ENCODE measurements at places on chromosomes 7 and 10.

DNA sequence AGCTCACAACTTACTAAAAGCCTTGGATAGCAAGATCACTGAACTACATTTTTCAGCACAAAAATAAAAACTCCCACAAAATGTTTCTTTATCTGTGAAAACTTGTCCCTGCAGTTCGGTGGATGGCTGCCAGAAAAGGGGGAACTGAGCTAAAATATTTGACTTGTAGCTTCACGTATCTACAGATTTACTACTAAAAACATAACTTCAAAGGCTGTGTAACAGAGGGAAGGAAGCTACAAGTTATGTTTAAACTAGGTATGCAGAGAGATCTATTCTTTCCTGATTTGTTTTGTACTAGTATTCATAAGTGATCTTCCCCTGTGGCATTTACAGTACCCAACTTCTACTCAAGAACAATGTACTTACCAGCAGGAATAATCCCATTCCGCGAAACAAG lies 25.1 kb downstream of the SGCE start:
- no peak for DNase-seq

DNA sequence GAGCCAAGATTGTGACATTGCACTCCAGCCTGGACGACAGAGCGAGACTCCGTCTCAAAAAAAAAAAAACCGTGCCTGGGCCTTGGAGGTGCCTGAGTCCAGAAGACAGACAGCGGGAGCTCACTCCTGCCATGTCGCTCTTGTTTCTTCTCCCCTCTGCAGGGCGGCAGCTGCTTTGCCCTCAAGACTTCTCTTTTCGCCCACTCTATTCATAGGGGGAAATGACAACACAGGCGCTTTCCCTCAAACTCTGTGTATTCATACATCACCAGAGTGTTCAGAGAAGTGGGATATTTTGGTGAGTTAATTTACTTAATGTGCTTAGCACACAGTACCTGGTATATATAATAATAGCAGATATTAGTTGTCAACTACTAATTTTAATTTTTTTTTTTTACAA lies 44.5 kb downstream of the FOXK1 start:
- DNase-seq = no peak

- no peak for DNase-seq
Measured at GRCh38 chr7:158186406-158186805, 401.2 kb downstream of the PTPRN2 start.

- no peak for DNase-seq
Measured at GRCh38 chr7:13099154-13099795, 411.8 kb downstream of the ARL4A start.

- DNase-seq = peak; percentile 32
Measured at GRCh38 chr7:158811461-158811860, 17.8 kb downstream of the ESYT2 start.

DNA sequence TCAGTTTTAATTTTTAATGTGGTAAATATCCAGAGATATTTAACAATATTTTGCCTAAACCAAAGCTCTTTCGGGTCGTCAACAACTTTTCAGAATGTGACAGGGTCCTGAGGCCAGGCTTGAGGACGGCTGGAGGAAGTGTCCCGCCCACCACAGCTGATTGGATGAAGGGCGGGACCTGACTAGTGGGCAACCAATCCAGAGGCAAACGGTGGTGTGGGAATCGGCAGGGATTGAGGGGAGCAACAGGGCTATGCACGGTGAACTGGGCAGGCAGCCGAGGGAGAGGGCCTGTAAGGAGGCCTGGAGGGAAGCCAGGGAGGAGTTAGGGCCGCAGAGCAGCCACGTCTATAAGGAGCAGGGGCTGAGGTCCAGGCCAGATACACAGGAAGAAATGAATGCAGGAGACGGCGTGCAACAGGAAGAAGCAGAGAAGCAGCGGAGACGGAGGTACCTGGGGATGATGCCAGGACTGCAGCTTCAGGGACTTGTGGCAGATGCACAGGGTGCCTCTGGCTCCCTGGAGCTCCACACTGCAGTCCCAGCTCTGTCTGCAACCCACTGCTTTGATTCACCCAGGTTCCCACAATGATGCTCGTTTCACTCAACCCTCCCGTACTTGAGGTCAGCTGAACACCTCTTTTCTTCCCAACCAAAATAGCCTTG lies 46.1 kb upstream of the ZMIZ1 start:
- DNase-seq = peak; percentile 13

DNA sequence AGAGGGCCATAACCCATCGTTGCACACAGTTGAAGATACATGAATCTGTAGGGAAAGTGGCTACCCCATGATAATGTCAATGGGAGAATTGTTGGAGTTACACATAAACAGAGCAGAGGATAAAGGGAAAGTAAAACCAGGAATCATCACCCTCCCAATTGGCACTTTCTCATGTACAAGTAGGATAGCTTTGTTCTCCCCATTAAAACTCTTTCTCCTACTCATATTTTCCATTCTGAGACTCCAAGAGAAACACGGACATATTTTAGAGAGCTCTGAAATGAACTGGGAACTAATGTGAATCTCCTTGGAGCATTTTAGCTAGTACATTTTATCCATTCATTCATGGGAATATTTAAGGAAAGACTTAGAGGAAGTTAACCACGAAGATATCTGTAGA lies 17.2 kb upstream of the LRRC17 start:
- no peak for DNase-seq

- DNase-seq = peak; percentile 74
Measured at GRCh38 chr10:132961787-132962622, 19.6 kb upstream of the CFAP46 start.

DNA sequence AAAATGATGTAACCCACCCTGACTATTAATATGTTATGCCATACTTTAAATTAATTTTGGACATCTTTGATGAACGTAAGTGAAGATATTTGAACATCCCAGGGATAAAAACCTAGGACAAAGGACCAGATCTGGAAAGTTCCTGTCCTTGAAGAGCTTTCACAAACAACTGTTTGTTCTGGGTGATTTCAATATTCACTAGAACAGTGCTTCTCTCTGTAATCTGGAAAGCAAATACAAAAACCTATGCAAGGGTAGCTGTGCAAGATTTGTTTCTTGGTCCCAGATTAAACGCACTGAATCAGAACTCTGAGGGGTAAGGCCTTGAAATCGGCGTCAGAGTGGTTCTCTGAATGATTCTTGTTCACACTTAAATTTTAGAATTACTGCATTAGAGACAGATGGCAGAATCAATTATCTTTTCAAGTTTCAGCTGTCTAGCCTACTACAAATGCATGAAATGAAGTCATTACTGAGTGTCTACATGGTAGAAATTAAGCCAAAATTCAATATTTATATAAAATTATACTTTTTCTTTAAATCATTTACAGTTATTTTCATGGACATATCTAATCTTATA lies 69.6 kb upstream of the CSTF2T start:
- no peak for DNase-seq

- DNase-seq = no peak
Measured at GRCh38 chr7:103660455-103661371, 214.7 kb upstream of the SLC26A5 start.

- no peak for DNase-seq
Measured at GRCh38 chr7:1523208-1523607, 7.3 kb upstream of the MAFK start.

DNA sequence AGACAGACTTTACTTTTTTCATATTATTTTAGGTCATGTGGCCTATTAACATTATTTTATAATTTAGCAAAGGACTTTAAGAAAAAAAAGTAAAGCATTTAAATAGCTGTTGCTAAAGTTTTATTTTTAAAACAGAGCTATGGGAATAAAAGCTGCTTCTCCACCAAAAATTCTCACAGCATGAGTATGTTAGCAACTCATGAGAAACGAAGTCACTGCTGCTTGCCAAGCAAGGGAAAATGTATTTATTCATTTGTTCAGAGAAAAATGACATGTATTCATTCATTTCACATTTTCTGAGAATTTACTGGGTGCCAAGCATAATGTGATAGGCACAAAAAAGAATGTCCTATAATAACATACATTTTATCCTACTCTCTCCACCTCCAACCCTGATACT lies 5.1 kb downstream of the LRRC72 start:
- DNase-seq = no peak

DNA sequence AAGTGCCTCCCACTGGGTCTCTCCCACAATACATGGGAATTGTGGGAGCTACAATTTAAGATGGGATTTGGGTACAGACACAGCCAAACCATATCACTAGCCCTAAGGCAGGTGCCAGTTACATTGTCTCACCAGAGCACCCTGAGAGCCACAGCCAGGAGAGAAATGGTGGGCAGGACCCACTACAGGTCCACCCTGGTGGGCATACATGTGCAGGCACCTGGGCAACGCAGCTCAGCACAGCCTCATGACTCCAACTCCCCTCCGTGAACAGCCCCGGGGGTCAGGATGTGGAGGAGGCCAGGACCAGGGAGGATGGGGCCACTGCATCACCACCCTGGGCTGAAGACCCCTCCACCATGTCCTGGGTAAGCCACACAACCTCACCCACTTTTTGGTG lies 205.7 kb downstream of the PTPRN2 start:
- DNase-seq = no peak

DNA sequence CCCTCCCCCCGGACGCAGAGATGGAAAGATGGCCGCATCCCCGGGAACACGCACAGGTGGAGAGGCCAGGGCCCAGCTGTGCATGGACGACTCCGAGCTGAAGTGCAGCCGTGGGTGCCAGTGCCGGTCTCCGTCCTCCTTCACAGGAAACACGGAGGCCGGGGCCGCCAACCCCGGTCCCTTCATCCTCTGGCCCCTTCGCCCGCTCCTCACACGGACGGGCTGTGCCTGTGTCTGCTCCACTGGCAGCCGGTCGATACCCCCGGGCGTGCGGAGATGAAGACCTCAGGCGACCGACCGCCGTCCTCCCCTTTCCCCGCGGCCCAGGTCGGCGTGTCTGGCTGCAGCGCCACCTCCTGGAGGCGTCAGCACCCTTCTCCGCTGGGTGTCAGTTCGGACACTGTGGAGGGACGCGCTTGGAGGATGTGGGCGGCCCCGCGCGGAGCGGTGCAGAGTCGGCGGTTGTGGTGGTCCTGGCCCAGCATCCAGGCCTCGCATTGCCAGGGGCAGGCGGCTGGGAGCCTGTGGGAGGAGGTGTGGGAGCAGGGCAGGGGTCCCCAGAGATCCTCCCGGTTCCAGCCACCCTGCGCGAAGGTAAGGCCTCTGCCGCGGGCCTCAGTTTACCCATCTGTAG lies 9.9 kb downstream of the ZNF511 start:
- DNase-seq = peak; percentile 77

DNA sequence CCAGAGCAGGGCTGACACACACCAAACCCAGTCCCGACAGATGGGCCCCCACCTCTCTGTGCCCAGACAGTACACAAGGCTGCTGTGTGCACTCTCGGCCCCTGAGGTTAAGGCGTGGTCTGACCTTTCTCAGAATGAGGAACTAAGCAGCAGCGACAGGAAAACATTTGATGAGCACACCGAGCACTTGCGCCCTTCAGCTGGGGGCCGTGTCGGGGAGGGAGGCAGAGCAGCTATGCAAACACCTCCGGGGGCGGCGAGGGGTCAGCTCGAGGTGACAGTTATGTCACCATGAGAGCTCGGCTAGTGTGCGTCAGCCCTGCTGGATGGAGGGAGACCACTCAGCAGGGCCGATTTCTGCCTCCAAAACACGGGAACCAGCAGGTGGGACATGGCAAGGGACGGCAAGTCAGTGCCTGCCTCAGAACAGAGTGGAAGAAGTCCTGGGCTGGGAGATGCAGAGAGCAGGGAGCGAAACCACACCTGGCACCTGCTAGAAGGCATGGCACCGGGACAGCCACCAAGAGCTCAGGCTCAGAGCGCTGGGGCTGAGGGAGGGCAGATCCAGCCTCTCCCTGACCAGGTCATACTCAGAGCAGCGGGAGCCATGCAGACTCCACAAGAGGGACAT lies 57.4 kb downstream of the CHST15 start:
- peak; percentile 35 for DNase-seq

- DNase-seq = no peak
Measured at GRCh38 chr7:107277331-107277730, 108.5 kb downstream of the HBP1 start.

DNA sequence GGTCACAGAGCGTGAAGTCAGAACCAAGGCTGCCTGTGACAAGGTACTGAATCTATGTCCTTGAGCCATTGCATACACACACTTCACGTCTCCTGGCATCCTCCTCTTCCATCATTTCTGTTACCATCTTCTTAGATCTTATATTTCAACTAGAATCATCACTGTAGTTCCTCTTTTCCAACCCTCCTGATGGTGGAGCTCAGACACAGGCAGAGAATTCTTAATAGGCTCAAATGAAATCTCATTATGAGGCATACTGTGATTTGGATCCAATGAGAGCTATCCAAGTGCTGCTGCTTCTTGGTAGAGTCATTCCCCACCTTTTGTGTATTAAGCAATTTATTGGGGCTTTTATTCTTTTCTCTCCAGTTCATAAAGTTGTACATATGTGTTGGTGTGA lies 113.2 kb downstream of the CALCR start:
- no peak for DNase-seq

DNA sequence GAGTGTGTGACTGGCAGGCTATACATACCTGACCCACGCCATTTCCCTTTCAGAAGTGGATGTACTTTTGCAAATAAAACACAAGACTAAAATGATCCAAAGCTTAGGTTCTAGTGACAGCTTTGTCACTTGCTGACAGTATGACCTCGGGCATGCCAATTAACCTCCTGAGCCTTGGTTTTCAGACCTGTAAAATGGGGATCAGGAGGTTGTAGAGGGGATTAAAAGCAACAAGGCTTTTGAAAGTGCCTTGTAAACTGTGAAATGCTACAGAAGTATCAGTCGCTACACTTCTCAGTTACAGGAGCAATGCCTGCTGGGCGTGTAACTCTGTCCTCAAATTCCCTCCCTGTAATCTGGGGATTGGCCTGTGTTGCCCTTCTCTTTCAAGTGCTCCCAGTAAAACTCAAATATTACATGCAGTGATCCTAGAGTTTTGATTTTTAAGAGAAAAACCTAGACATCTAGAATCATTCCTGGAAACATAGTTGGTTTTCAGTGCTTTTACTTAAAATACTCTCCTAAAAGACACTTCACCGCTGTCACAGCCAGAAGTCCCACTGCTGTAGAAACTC lies 8.8 kb upstream of the GRB10 start:
- no peak for DNase-seq

GRCh38 chr10:24351961-24352360 lies 143.0 kb downstream of the KIAA1217 start:
- DNase-seq = no peak

DNA sequence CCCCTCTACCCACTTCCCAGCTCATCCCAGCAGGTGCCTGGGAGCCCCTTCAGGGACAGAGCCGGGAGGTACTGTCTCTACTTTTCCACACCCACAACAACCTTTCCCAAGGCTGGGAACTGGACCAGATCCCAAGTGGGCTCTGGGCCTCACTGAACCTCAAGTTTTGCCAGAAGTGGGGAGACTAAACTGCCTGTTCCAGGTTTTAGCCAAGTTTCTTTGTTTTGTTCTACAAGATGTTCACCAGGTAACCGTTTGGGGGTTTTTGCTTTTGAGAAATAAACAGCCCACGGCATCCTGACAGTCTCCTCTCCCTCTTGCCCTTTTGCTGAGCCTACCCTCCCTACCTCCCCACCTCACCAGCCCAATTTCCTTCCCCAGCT lies 10.6 kb upstream of the EMX2 start:
- DNase-seq = no peak

GRCh38 chr10:116241642-116242410 lies 31.2 kb downstream of the GFRA1 start:
- DNase-seq = no peak
